ENCODE measurements at places on chromosomes 1 and 21.

DNA sequence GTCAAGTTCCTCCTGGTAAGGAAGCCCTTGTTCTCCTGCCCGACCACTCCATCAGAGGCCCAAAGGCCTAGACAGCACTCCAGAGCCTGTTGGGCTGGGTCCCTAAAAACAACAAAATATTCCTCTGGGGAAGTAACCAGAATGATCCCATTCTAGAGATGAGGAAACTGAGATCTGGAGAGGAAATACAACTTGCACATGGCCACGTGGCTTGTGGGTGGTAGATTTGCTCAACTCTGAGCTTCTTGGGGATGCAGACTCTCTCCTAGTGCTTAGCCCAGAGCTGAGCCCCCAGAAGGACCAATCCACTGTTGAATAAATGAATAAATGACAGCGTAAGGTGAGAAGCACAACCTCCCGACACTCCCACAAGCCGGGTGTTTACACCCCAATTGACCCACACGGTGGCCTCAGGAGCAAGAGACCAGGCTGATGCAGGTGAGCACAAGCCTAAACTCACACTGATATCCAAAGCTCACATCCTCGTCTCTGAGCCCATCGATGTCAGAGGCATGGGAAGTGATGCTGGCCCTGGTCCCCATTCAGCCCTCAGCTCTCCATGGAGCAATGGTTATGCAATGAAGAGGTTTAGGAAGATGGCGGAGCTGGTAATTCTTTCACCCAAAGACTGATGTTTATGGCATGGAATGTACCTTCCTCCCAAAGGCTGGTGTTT lies 172.5 kb upstream of the EDN2 start:
- DNase-seq = no peak

DNA sequence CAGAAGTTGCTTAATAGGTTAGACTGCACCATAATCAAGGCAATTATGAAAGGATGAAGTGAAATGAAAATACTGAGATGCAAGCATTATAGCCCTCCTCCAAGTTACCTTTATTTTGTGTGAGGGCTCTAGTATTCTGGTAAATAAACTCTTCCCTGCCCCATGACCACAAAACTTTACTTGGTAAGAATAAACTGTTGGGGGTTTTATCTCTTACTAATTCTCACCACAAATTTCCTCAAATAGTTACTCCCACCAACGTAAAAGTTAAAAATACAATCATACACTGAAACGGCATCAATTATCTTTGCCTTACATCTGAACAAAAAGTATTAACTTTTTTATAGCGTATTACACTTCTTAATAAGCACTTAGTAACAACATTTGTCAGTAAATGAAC lies 29.5 kb downstream of the C21orf91 start:
- DNase-seq = no peak

DNA sequence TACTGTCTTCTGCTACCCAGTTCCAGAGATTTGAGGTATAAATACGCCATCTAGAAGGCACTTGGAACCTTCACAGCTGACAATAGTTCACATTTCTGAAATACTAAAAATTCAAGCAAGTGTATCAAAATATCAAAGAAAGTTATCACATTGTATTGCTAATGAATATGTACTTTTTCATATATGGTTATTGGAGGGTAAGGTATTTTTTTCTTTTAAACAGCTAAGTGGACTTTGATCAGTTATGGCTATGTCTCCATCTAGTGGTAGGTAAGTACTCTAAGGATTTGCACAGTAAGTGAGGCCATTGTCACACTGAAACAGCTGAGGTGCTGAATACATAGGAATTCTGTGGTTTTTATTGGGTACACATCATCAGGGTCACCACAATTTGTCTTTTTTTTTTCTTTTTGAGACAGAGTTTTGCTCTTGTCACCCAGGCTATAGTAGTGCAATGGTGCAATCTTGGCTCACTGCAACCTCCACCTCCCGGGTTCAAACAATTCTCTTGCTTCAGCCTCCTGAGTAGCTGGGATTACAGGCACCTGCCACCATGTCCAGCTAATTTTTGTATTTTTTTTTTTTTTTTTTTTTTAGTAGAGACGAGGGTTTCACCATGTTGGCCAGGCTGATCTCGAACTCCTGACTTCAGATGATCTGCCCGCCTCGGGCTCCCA lies 49.1 kb upstream of the CR2 start:
- DNase-seq = no peak

DNA sequence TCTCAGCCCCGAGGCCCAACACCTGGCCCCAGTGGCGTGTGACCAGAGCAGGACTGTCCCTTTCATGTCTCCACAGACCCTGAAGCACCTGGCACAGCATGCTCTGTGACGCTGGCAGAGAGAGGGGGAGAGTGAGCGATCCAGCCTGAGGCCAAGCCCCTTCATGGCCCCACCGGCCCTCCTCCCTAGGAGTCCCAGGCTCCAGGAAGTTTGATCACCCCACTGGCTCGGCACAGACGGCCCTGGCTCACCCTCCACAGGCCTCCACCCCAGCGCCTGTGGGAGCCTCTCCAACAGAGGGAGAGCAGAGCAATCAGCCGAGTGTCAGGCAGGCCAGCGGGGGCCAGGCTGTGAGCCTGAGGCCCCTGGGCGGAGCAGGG lies 11.0 kb downstream of the SH3BGRL3 start:
- no peak for DNase-seq

GRCh38 chr1:48977273-48977672 lies 200.6 kb upstream of the BEND5 start:
- DNase-seq = no peak

- no peak for DNase-seq
Observed at GRCh38 chr21:35048183-35048601, 910 bp downstream of the RUNX1 start.

Data from T1000 (cell line).